Endothelial cell of umbilical vein (primary cell): ENCODE measurements at places on chromosomes 5 and 9.

DNA sequence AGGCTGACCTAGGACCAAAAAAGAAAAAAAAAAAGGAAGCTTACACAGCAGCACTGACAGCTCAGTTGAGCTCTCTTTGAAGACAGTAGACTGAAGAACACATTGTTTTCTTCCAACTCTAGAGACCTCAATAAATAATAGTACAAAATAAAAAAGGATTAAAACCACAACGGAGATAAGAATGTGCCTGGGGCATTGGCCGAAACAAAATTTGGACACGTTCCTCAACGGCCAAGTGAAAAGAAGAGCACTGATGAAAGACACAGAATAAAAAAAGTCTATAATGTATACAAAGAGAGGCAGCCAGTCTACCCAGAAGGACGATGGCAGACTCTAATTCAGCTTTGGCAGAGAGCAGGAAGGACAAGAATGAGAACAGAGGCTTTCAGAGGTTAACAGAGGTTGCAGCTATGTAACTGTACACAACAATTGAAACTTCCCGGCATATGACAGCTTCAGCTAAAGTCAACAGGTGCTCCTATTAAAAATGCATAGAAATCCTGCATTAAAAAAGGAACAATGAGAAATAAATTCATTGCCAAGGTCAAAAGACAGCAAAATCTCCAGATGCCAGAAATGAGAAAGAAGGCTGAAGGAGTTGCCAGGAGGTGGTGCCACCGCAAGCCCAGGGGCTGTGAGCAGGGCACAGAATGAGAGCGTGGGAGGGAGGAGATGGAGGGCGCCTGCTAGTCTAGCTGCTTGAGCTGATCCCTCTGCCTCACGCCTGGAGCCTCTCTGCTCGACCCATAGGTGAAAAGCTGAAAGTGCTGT, 113.9 kb downstream of the DCP2 start:
- H3K27ac ChIP-seq, result no peak overlapping the region
- no peaks in the 10 kb centered on the region for H3K36me3 ChIP-seq
- no peak overlapping the region for H3K4me3 ChIP-seq
- peak; percentile 70 for DNase-seq
- H3K4me1 ChIP-seq, result peaks cover 7% of the 10 kb centered on the region
- no peaks in the 10 kb centered on the region for H3K27me3 ChIP-seq

- no peak overlapping the region for H3K27ac ChIP-seq
- no peaks in the 10 kb centered on the region for H3K36me3 ChIP-seq
- H3K4me1 ChIP-seq, result no peaks in the 10 kb centered on the region
- peaks cover 8% of the 10 kb centered on the region for H3K27me3 ChIP-seq
- no peak overlapping the region for H3K4me3 ChIP-seq
Measured at GRCh38 chr5:76582230-76583162, 40.7 kb downstream of the F2RL2 start.

- H3K27ac ChIP-seq, result no peak overlapping the region
- no peak overlapping the region for H3K4me3 ChIP-seq
- no peaks in the 10 kb centered on the region for H3K36me3 ChIP-seq
- no peaks in the 10 kb centered on the region for H3K27me3 ChIP-seq
Measured at GRCh38 chr9:124843456-124844034, 9.7 kb upstream of the WDR38 start.

- H3K4me1 ChIP-seq, result no peaks in the 10 kb centered on the region
- no peaks in the 10 kb centered on the region for H3K27me3 ChIP-seq
- no peak for DNase-seq
- no peak overlapping the region for H3K27ac ChIP-seq
- H3K36me3 ChIP-seq, result no peaks in the 10 kb centered on the region
Measured at GRCh38 chr5:79844571-79844970, 146.5 kb downstream of the MTX3 start.

- H3K4me1 ChIP-seq, result peaks cover 28% of the 10 kb centered on the region
- H3K27ac ChIP-seq, result no peak overlapping the region
Measured at GRCh38 chr5:65263321-65263720, 218.4 kb downstream of the ADAMTS6 start.

GRCh38 chr5:157343842-157344790, 78.2 kb downstream of the CYFIP2 start:
- no peak overlapping the region for H3K27ac ChIP-seq
- H3K36me3 ChIP-seq, result no peaks in the 10 kb centered on the region
- DNase-seq, result no peak
- no peak overlapping the region for H3K4me3 ChIP-seq
- no peaks in the 10 kb centered on the region for H3K4me1 ChIP-seq

GRCh38 chr5:135223891-135224625, 175.0 kb downstream of the MACROH2A1 start:
- no peaks in the 10 kb centered on the region for H3K36me3 ChIP-seq
- H3K27ac ChIP-seq, result no peak overlapping the region
- H3K4me1 ChIP-seq, result no peaks in the 10 kb centered on the region
- DNase-seq, result no peak
- no peak overlapping the region for H3K4me3 ChIP-seq
- peaks cover 4% of the 10 kb centered on the region for H3K27me3 ChIP-seq

DNA sequence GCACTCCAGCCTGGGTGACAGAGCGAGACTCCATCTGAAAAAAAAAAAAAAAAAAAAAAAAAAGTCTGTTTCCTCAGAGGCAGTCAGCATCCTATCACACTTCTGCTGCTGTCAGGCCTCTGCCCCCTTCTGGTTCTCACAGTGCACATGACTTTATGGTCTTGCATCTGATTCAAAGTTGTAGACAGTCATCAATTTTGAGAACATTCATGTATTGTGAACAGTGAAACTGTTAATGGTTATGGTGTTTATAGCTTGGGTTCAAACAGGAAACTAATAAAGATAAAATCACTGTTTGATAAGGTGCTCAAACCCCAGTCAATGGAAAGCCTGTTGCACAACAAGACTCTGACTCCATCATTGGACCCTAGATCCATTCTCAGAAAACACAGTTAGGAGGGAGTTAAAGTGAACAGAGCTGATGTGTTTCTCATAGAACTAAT, 61.4 kb downstream of the FOXD1 start:
- no peaks in the 10 kb centered on the region for H3K36me3 ChIP-seq
- peaks cover 33% of the 10 kb centered on the region for H3K27me3 ChIP-seq
- no peak overlapping the region for H3K4me3 ChIP-seq
- no peak for DNase-seq

- H3K27ac ChIP-seq, result no peak overlapping the region
- no peak for DNase-seq
- H3K36me3 ChIP-seq, result no peaks in the 10 kb centered on the region
- no peaks in the 10 kb centered on the region for H3K4me1 ChIP-seq
- no peaks in the 10 kb centered on the region for H3K27me3 ChIP-seq
- no peak overlapping the region for H3K4me3 ChIP-seq
Measured at GRCh38 chr9:19023078-19023477, 9.9 kb downstream of the SAXO1 start.

GRCh38 chr9:98627296-98627695, 81.4 kb downstream of the GABBR2 start:
- no peak overlapping the region for H3K4me3 ChIP-seq
- H3K27me3 ChIP-seq, result no peaks in the 10 kb centered on the region
- H3K27ac ChIP-seq, result no peak overlapping the region
- no peaks in the 10 kb centered on the region for H3K4me1 ChIP-seq

DNA sequence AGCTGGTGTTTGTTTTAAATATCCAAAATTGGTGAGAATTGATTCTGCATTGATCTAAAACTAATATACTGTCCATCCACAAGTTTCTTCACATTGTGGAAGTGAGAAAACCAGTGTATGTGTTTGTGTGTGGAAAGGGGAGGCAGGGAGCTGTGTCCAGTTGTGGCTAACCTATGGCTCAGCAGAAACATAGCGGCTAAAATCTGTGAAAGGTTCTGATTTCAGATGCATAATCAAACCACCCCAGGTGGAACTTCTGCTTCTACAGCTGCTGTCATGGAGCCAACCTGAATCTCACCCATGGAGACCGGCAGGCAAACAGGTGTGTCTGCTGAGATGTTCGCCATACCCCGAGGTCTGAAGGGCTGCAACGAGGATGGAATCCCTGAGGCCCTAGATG, at the start of gene TAF11L14:
TSS of gene TAF11L14 (plus strand) at position 301 of the 400 bp plus-strand sequence.
- H3K4me1 ChIP-seq, result no peaks in the 10 kb centered on the region
- H3K27ac ChIP-seq, result no peak within 1 kb of the TSS
- no peak within 1 kb of the TSS for H3K4me3 ChIP-seq
- no peak for DNase-seq
- H3K36me3 ChIP-seq, result no peaks in the 10 kb centered on the region

DNA sequence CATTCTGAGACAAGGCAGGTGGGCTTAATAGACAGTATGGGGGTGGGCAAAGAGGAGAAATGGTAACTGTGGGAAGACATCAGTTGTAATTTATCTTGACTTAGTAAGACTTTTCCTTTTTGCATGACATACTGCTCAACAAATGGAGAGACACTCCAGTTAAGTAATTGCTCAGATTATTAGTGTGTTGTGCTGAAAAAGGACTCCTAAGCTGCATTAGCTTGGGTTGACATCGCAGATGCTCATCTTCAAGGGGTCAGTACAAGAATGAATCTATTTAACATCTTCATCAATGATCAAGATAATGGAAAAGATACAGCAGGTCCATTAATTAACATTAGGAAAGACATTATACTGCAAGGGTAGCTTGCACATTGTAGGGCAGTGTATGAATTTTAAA, 181.1 kb upstream of the ELAVL2 start:
- no peak for DNase-seq
- no peaks in the 10 kb centered on the region for H3K4me1 ChIP-seq
- no peak overlapping the region for H3K4me3 ChIP-seq
- no peak overlapping the region for H3K27ac ChIP-seq

DNA sequence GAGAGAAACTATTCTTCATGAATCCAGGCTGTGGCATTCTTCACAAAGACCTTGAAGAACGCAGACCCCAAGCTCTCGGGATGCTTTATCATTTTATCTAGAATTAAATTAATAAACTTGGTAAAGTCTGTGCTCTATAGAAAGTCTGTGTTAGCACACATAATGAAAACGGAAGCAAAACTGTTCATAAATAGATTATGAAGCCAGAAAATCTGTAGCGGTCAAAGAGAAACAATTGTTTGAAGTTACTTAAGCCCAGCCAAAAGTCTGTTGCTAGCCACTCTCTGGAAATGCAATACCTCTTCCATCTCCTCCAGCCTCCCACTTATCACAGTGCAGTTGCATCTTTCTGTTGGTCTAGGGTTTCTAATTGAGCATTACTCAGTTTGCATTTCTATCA, 375.9 kb downstream of the KIF4B start:
- H3K4me3 ChIP-seq, result no peak overlapping the region
- no peaks in the 10 kb centered on the region for H3K36me3 ChIP-seq
- no peak for DNase-seq
- H3K4me1 ChIP-seq, result no peaks in the 10 kb centered on the region

- H3K27ac ChIP-seq, result peak within 1 kb of the TSS; percentile 96
- H3K4me1 ChIP-seq, result peaks cover 53% of the 10 kb centered on the region
- no peaks in the 10 kb centered on the region for H3K36me3 ChIP-seq
- DNase-seq, result peak; percentile 93
- peak within 1 kb of the TSS; percentile 96 for H3K4me3 ChIP-seq
Measured at GRCh38 chr5:34656001-34656699, at the start of gene RAI14. RAI14 (plus strand) TSS chr5:34656328; CDS start chr5:34686920, 30,592 bp downstream.

DNA sequence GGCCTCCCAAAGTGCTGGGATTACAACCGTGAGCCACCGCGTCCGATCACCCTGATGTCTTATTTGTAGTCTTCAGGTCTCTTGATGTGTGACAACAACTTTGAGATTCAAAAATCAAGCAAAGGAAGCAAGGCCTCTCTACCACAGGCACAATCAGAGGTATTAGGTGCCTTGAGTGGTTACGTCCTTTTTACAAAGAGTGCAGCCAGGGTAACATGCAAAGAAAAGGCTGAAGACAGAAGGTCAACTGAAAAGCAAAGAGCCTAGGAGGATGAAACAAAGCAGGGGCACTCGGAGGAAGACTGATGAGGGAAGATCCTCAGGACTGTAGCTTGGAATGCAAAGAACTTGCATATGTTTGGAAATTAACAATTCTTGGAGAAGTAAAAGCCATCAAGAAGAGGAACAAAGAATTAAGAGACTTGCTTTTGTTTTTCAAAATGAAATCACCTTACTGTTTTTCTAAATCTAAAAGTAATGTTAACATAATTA, 362.1 kb downstream of the EBF1 start:
- no peaks in the 10 kb centered on the region for H3K27me3 ChIP-seq
- H3K27ac ChIP-seq, result no peak overlapping the region
- no peaks in the 10 kb centered on the region for H3K36me3 ChIP-seq
- no peak overlapping the region for H3K4me3 ChIP-seq
- no peaks in the 10 kb centered on the region for H3K4me1 ChIP-seq

- peaks cover 9% of the 10 kb centered on the region for H3K36me3 ChIP-seq
- no peak overlapping the region for H3K27ac ChIP-seq
- H3K27me3 ChIP-seq, result no peaks in the 10 kb centered on the region
- H3K4me1 ChIP-seq, result no peaks in the 10 kb centered on the region
- no peak for DNase-seq
- no peak overlapping the region for H3K4me3 ChIP-seq
Measured at GRCh38 chr5:65539827-65540226, 23.1 kb downstream of the CENPK start.

DNA sequence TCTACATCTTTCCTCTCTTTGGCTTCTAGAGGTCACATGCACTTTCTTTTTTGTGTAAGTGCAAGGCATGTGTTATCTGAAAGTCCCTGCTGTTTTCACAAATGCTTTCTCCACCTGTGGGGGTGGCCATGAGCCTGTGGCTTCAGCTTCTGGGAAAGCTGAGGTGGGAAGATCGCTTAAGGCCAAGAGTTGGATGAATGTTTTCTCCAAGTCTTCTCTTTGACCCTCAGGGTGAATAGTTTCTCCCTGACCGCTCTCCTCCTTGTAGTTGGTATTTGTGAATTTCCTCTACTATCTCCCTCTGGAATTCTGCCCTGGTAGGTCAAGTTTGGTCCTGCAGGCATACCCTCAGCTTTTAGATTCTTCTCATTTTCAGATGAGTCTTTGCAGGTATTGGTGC, 74.2 kb downstream of the UGCG start:
- H3K4me1 ChIP-seq, result peaks cover 3% of the 10 kb centered on the region
- DNase-seq, result no peak
- no peaks in the 10 kb centered on the region for H3K27me3 ChIP-seq

- DNase-seq, result no peak
- no peaks in the 10 kb centered on the region for H3K4me1 ChIP-seq
- H3K4me3 ChIP-seq, result no peak overlapping the region
- H3K27ac ChIP-seq, result no peak overlapping the region
Measured at GRCh38 chr5:146687630-146688029, 171.6 kb upstream of the GPR151 start.

- H3K27me3 ChIP-seq, result no peaks in the 10 kb centered on the region
- H3K4me3 ChIP-seq, result no peak overlapping the region
- no peak overlapping the region for H3K27ac ChIP-seq
- H3K4me1 ChIP-seq, result no peaks in the 10 kb centered on the region
Measured at GRCh38 chr9:80946496-80947170, 742.7 kb downstream of the TLE1 start.

- no peak overlapping the region for H3K4me3 ChIP-seq
- no peaks in the 10 kb centered on the region for H3K36me3 ChIP-seq
- no peaks in the 10 kb centered on the region for H3K27me3 ChIP-seq
- H3K27ac ChIP-seq, result no peak overlapping the region
Measured at GRCh38 chr5:88923623-88924329, 40.8 kb upstream of the MEF2C start.

GRCh38 chr9:108631496-108632285, 224.1 kb downstream of the ACTL7B start:
- H3K4me1 ChIP-seq, result no peaks in the 10 kb centered on the region
- no peaks in the 10 kb centered on the region for H3K27me3 ChIP-seq
- H3K27ac ChIP-seq, result no peak overlapping the region
- H3K36me3 ChIP-seq, result no peaks in the 10 kb centered on the region
